HS-27A (cell line): ENCODE measurements at places on chromosomes 11 and 22.

DNA sequence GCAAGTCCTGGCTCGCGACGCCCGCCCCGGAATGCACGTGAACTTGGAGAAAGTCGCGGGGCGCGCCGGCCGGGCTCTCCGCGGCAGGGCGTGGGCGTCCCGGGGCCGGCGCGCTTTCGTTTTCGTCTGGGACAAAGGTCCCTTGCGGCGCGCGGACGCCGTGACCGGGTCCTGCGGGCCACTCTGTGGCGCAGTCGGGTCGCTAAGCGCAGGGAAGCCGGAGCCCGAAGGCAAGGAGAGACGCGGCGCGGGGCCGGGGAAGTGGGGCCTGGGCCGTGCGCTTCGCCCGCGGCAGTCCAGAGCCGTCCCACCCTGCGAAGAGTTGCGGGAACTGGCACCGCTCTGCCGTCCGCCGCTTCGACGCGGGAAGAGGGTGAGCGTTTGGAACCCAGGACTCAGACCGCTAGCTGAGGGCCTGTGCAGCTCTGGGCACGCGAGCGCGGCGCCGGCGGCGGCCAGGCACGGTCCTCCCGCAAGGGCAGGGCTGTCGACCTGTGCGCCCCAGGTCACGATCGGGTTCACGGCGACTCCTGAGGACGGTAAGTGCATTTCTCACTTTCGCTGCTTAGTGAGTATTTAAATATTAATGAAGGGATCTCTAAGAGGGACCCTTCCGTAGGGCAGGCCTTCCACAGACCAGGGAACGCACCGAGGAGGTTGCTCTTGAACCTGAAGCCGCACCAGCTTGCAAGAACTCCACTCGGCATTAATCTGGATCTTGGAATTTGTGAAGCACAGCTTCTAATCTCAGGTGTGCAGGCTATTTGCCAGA, 78.0 kb upstream of the PPARA start:
- DNase-seq = peak; percentile 38

DNA sequence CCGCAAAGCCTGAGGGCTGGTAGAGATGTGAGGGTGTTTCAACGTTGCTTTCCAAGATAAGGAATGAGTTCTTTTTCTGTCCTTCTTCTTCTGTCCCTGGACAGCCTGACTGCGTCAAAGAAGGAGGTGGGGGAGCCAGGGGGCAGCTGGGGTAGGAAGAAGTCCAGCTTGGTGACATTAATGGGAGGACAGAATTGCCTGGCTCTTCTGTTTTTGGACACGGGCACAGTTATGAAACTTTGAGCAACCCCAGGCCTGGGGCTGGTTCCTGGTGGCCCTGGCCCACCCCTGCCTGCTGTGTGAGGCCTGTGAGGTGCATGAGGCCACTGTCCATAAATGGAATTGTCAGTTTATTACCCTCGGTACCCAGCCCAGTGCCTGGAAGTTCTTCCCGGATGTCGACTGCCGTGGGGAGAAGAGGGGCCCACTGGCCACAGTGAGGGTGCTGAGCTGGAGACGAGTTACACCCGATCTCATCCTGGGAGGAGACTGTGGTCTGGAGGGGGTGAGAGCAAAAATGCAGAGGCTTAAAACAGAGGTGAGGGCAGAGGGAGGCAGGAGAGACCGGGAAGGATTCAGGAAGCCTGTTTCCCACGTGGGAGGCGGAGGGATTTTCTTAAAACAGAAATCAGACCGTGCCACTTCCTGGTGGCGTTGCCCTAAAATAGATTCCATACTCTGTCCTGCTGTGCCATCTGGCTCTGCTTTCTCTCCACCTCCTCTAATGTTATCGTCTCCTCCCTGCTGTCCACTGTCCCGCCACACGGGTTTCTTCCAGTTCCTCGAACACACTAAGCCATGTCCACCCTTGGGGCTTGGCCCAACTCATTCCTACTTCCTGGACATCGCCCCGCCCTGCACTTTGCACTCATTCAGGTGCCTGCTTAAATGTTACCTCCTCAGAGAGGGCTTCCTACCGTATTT, 59.7 kb upstream of the RASD2 start:
- no peak for DNase-seq

- no peak for DNase-seq
These were observed 200.2 kb upstream of the ARHGAP20 start for GRCh38 chr11:110912437-110912836.

GRCh38 chr22:32052936-32053791, 10.1 kb downstream of the SLC5A1 start:
- DNase-seq = no peak

- DNase-seq = no peak
These were observed 25.8 kb upstream of the P2RY6 start for GRCh38 chr11:73246303-73246702.

- no peak for DNase-seq
These were observed 520.4 kb upstream of the LUZP2 start for GRCh38 chr11:23976426-23976825.

- no peak for DNase-seq
These were observed 15.1 kb downstream of the SYNGR1 start for GRCh38 chr22:39364714-39365491.

- peak; percentile 87 for DNase-seq
These were observed 56.9 kb downstream of the MICAL2 start for GRCh38 chr11:12167061-12168000.

DNA sequence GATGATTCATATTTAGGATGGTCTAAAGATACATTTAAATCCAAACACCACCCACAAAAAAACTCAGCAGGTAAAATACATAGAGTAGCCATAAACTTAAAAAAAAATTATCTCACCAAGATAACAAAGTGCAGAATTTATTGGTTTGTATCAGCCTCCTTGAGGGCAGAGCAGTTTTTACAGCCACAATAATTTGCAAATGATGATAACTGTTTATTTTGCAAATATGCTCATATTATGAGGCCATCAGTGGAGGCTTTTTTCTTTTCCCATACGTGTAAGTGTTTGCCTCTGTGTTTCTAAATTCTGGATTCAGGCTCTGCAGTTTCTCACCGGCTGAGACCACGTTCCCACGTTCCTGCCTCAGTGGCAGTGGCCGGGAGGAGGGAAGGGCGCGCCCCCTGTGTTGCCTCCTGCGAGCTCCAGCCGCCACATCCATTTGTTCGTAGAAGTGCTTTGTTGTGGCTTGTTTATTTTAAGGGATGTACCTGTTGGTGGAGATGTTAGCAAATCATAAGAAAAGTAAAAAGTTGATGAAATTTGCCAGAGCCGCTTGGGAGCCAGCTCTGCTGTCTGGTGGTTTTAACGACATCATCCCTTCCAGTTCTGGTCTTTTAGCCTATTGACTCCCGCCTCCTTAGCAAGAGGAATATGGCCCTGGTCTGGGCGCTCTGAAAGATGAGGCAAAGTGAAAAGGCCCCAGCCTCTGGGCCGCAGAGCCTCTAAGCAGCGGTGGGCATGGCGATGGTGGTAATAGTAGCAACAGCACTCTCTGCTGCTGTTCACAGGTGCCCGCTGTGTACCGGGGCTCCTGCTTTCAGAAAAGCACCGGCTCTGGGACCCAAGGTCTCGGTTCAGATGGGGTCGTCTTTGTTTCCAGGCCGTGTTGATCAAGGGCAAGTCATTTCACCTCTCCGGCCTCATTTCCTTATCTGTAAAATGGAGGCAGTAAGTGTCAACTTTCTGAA, 66.7 kb upstream of the PPARA start:
- peak; percentile 24 for DNase-seq

DNA sequence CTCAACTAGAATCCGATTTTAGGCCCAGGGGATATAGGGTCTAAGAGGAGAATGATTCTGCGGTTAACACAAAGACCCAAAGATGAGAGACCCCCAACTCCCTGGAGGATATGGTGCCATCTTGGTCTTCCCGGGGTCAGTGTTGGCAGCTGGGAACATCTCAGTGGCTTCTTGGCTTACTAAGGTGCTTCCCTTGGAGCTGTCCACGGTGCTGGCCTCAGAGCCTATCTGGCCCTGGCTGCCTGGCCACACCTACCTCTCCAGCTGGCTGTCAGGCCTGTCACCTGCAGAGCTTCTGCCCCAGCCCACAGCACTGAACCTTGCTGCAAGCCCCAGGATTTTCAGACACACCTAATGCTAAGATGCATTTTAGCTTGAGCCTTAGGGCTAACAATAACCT, 70.7 kb upstream of the THY1 start:
- no peak for DNase-seq

GRCh38 chr22:33209930-33210784, 152.0 kb upstream of the SYN3 start:
- no peak for DNase-seq

DNA sequence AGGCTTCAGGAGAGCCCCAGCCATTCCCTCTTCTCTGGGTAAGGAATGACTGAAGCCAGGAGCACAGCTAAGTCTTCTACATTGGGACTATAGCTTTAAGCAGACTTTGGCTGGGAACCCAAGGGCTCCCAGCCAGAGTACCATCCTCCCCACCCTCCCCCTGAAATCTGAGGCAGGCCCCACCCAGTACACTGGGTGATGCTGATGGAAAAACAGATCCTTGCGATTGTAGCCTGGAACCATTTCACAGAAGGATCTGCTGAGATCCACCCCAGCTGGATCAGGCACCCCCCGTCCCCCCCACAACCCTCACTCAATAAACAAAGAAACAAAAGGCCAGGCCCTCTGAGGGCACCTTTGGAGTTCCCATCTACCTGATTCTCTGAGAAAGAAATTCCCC, 39.8 kb downstream of the IL18BP start:
- DNase-seq = no peak

DNA sequence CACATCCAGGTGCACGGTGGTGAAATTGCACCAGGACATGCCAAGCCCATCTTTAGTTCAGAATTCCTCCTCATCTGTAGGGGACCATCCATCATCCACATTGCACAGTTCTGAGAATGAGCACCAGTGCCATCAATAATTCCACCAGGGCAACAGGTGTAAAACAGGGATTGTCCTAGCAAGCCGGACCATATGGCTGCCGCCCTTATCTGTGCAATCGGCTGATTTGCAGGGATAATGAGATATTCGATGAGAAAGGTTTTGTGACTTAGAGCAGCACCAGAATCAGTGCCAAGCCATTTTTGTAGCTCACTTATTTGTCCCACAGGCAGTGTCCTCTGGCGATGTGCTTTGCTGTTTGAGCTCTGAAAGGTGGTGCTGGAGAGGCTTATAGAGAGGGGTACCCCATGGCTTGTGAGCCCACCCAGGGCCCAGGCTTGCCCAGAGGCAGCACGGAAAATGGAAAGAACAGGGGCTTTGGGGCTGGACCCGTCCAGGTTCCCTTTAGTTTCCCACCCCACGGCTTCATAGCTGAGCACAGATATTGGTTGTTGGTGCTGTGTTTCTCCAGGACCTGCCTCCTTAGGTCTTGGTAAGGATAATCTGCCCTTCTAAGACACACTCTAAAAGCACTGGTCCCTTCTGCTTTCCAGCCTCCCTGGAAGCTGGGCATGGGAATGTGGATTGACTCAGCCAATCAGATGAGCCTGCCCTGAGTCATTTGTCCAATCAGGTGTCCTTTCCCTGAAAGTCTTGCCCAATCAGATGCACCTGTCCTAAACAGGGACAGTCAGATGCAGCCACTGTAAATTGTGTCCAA, 84.0 kb upstream of the SHANK2 start:
- DNase-seq = no peak

GRCh38 chr22:46036558-46037408, 59.8 kb upstream of the WNT7B start:
- DNase-seq = no peak

DNA sequence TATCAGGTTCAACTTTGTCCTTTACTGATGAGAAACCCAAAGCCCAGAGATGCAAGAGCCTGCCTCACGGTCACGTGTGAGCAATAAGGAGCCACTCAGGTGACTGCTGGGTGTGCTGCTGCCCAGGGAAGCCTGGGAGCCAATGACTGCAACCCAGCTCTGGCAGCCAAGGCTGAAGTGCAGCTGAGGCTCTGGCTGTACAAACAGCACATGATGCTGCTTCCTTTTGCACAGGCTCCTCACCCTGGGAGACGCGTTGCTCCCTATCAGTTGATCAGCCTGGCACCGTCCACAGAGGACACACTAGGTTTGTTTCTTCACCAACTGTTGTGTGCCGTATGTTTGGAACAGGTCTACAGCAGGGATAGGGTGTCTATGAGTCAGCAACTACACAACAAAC, 168.7 kb downstream of the EFCAB6 start:
- no peak for DNase-seq

DNA sequence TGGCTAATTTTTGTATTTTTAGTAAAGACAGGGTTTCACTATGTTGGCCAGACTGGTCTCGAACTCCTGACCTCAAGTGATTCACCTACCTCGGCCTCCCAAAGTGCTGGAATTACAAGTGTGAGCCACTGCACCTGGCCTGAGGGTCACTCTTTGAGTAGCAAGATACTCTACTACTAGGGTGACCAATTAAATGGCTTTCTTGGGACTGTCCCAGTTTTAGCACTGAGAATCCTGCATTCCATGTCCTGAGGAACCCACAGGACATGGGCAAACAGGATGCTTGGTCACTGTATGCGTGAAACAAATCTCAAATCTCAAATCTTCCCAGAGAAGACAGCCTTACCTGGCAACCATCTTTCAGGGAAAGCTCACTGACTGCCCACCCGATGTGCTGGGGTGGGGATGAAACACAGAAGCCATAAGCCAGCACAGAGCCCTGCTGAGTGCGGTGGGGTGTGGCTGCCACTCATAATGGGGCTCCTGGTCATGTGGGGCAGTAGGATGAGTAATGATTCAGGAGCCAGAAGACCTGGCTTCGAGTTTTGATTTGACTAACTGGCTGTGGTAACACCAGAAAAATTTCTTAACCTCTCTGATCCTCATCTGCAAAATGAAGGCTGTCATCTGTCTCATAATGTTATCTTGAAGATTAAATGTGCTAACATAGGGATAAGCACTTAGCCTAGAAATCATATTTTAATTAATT, 11.5 kb downstream of the CLMP start:
- no peak for DNase-seq

- no peak for DNase-seq
These were observed 56.7 kb downstream of the CABIN1 start for GRCh38 chr22:24067587-24068376.

DNA sequence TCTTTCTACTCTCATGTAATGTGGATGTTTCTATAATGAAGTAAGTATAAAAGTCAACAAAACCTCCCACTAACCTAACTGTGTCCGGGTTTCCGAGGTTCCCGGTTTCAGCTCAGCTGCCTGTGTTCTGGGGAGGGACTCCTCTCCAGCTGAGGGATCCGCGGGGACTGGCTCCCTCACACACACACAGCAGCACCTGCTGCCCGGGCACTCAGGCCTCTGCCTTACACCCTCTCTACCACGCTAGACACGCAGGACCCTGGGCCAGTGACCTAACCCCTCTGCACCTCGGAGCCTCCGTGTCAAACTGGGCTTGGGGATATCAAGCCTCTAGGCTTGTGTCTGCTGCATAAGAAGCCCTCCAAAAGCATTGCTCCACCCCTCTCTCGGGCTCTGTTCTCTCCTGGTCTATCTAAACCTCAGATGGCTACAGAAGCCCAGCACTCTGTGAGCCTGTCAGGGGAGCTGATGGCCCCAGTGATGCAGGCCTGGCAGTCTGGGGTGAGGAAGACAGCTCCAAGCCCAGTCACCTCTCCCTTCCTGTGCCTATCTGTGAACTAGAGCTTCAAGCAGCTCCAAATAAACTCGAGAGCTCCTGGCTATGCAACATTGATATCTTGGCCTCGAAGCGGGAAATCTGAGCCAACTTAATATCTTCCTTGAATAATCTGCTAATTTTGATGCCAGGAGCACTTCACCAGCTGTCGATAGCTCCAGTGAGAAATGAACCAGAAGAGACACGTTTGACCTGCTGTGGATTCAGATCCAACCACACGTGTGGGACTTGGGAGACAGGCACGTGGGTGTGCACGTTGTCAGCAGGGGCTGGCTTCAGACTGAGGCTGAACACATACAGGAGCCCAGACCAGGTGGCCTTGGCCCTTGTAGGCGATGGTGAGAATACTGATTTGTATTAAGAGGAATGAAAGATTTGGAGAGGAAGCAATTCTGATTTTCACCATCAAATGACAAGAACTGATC, 232.7 kb upstream of the B3GAT1 start:
- no peak for DNase-seq
